ENCODE measurements at places on chromosomes 7 and 10.

- no peak for DNase-seq
Observed at GRCh38 chr7:68258609-68259008, 1262.0 kb downstream of the TYW1 start.

DNA sequence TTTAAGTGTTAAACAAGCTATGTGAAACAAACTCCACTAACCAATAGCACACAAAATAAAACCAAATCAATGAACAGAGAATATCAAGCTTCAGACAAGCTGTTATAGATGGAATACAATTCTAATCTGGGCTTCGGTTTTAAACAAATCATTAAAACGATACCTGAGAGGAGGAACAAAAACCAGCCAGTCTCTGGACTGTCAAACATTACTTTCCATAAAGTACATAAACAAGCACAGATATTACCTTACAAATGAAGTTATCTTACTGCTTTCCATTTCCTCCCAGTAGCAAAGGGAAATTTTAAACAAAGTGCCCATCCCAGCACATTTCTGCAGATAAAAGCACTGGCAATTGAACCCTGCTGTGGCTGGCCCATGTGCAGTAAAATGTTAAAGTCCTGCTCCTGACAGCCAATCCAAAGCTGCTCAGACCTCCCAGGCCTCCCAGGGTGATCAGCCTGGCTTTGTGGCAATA, 128.0 kb downstream of the NRCAM start:
- no peak for DNase-seq

- no peak for DNase-seq
Observed at GRCh38 chr7:44393238-44394111, 68.1 kb upstream of the CAMK2B start.

DNA sequence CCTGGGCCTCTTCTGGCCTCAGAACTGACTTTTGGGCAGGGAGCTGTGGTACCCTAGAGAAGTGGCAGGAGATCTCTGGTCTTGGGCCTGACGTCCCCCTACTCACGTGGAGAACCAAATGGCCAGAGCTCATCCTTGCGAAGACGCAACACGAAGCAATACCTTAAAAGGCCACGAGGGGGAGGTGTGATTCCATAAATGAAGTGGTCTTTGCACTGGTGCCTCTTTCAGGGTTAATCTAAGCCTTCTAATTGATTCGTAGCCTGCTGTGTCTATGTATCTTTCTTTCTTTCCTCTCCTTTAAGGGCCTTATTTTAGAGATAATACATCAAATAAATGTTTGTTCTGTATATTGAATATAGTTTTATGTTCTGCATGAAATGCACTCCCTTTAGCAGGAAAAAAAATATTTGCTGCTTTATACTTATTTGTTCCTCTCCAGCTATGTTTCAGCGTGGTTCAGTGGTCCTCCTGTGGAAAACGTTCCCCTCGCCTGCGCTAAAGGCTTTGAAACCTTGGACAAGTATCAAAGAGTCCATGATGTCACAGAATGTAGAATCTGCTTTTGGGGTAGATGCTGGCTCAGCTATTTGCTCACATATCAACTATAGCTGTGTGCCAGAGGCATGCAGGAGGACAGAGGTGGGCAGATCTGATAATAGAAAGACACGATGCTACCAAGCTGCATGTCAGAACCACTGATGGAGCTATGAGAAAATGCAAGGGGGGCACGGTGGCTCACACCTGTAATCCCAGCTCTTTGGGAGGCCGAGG, 41.0 kb downstream of the STRA8 start:
- peak; percentile 82 for DNase-seq
